HuH-7 (cell line): ENCODE measurements at places on chromosomes 3 and 15.

DNA sequence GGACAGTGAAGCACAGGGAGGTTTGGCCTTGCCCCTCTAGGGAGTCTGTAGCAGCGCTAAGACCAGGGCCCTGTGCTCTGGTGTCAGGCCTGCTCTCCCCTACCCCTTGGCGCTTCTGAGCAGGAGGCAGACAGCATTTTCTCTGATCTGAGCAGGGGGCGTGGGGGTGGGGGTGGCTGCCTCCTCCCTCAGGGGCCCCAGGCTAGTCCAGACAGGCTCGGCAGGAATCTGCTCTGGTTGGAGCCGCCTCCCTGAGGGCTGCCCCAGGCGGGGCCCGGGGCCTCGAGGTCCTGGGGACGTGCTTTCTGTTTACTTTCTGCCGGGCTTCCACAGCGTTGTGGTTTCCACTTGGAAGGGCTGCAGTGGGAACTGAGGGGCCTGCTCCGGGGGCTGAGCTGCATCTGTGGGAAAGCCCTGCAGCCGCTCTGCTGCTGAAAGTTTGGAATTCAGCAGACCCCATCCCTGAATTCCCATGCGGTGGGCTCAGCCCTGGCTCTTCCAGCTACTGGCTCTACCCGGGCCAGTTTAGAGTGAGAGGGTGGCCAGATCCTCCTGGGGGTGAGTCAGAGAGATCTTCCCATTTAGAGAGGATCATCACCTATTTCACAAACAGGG, 105.4 kb downstream of the LINGO1 start:
- DNase-seq, result peak; percentile 78

DNA sequence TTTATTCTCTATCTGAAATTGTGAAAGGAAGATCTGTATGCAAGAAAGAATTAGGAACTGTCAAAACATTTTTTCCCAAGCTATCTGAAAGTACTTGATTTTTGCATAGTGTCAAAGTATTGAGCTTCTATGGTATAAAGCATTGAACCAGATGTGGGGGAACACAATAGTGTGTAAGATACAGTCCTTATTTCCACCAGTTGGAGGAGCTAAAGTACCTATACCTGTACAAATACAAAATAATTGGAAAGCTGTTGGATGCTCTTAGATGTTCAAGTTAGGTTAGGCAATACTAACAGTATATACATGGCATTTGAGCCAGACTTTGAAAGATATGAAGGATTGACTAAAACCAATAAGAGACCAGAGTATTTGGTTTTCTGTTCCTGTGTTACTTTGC, 148.4 kb downstream of the B3GALNT1 start:
- no peak for DNase-seq

- no peak for DNase-seq
Measured at GRCh38 chr3:165728924-165729323, 108.3 kb downstream of the BCHE start.

DNA sequence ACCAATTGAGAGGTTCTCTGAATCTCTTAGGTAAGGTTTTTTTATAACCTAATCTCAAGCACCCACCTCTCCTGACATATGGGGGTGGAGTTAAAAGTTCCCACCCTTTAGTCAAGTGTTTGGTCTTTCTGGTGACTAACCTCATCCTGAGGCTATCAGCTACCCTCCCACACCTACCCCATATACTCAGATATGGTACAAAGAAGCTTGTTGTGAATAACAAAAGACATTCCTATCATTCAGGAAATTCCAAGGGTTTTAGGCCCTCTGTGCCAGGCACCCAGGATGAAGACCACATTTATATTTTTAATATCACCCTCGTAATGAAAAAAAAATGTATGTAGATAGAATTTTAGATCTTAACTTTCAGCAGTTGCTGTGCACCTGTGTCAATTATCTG, 9.0 kb downstream of the CHMP2B start:
- DNase-seq, result no peak

- DNase-seq, result no peak
Measured at GRCh38 chr3:156148946-156149381, 28.6 kb downstream of the KCNAB1 start.
